T-helper 1 cell treated with Interleukin-12 subunit alpha and Interleukin-12 subunit beta and Interleukin-4 antibody, amounts not matched to agents 30 ng/mL and 1 ng/mL, for 36 hours (primary cell): ENCODE measurements at places on chromosomes 5 and 9. TPM values are rescaled to one million over a fixed set of nuclear protein-coding genes. Genes with fewer than 3 reads are reported as not detected.

GABRA6 gene
- total RNA-seq, result not detected in 2 replicates

HSPA5 gene
- total RNA-seq, result 295 and 297 TPM in 2 replicates

CDKN2B gene
- 9.2 and 9.4 TPM in 2 replicates for total RNA-seq

IL4 gene
- total RNA-seq, result 12.7 and 12.8 TPM in 2 replicates

IFNA21 gene
- not detected in 2 replicates for total RNA-seq

RNF130 gene
- 4.3 and 4.8 TPM in 2 replicates for total RNA-seq

ADAMTSL1 gene
- not detected in 2 replicates for total RNA-seq

NREP gene
- total RNA-seq, result 18.0 and 21.3 TPM in 2 replicates

CTNNAL1 gene
- total RNA-seq, result 11.3 and 11.5 TPM in 2 replicates

POLR3G gene
- 5.1 and 6.0 TPM in 2 replicates for total RNA-seq

MRPL36 gene
- 60.2 and 62.8 TPM in 2 replicates for total RNA-seq
